ENCODE measurements at places on chromosomes 6 and 20.

DNA sequence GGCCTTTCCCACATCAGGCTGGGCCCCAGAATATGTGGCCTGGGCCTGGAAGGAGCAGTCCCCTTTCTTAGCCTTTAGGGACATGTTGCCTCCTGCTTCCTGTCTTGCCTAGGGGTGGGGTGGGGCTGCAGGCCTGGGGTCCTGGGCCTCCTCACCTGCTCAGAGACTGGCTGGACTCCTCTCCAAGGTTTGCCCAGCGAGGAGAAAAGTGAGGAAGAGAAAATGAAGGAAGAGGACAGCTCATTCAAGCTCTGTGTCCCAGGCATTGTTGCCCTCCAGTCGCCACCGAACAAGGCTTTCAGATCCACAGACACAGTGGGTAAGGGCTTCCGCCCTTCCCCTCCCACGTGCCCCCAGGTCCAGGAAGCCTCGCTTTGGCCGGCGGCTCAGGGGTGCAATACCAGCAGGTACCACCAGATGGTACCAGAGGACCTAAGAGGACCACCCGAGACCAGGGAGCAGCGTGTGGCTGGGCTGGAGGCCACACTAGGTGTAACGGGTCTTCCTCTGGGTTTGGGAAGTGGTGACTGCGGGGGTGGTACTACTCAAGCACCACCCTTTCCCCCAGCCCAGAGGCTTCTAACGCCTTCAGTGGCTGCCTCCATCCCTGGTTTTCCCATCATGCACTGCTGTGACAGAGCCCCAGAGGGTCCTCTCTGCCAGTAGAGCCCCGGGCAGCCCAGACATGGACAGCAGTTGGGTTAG is 5.5 kb upstream of the BAK1 start:
- peak; percentile 87 for DNase-seq

GRCh38 chr6:24391756-24392405 is 10.9 kb upstream of the MRS2 start:
- DNase-seq = no peak

- no peak for DNase-seq
Measured at GRCh38 chr20:50513169-50514034, 3.2 kb downstream of the PTPN1 start.

DNA sequence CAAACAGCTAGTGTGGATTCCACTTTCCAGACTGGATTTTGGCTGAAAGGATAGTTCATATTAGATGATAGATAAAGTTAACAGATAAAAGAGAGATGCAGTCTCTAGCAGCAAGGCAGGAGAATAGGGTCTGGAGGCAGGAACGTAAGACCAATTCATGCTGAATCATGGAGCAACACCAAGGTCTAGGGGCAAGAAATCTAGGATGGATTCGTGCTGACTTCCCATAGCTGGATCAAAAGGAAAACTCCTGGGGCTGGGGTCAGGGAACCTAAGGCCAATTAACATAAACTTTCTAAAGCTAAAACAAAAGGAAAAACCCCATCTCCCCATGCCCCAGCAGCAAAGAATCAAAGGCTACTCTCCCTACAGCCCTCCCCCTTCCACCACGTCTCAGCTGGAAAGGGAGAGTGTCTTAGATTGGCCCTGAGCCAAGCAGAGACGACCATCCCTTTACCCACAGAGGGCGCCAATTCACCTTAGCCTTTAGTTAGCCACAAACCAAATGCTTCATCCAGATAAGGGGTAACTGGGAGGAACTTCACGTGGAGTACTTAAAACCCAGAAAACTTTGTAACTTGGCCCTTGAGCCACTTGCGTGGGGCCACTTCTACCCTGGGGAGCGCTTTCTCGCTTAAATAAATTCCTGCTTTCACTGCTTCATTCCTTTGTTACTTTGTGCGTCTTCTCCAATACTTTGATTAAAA is 7.6 kb downstream of the TREM1 start:
- DNase-seq = peak; percentile 60

DNA sequence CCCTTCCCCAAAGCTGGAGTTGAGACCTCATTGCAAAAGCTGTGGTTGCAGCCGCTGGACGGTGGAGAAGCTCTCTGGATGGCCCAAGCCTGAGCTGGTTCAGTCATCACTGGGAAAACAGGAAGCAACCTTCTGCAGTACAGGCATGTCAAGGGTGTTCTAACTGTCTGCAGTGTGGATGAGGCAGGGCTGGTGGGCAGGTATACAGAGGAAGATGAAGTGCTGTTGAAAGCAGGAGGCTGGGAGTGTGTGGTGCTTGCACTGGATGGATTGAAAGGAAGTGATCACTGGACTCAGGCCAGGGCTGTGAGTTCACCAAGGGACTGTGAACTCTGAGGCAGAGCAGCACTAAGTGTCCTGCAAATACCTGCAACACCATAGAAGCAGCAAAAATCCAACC is 89.0 kb upstream of the NOX3 start:
- DNase-seq = no peak

- no peak for DNase-seq
Measured at GRCh38 chr6:163667372-163668060, 253.0 kb downstream of the QKI start.

GRCh38 chr6:156174031-156174890 is 602.9 kb upstream of the ARID1B start:
- DNase-seq = no peak

DNA sequence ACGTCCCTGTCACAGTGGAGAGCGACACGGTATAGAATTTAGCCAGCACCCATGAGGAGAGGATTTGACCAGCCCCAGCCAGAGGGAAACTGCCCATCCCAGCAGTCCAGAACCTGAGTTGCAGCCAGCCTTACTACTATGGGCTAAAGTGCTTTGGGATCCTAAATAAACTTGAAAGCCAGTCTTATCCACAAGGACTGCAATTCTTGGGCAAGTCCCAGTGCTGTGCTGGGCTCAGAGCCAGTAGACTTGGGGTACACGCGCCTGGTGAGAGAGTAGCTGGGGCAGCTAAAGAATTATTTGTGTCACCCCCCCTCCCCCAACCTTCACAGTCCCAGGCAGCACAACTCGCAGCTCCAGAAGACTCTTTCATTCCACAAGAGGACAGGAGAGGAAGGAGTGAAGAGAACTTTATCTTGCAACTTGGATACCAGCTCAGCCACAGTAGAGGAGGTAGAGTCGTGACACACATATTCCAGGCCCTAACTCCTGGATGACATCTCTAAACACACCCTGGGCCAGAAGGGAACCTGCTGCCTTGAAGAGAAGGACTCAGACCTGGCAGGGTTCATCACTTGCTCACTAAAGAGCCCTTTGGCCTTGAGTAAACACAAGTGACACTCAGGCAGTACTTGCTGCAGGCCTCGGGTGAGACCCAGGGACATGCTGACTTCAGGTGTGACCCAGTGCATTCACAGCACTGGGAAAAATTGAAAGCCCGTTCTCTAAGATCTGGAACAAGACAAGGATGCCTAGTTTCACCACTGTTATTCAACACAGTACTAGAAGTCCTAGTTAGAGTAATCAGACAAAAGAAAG is 100.3 kb downstream of the REV3L start:
- no peak for DNase-seq

GRCh38 chr6:39785281-39785680 is 6.9 kb upstream of the DAAM2 start:
- no peak for DNase-seq

- DNase-seq = no peak
Measured at GRCh38 chr6:161792851-161793493, 519.1 kb upstream of the AGPAT4 start.

GRCh38 chr6:21595285-21596144 is 2.0 kb downstream of the SOX4 start:
- DNase-seq = no peak

DNA sequence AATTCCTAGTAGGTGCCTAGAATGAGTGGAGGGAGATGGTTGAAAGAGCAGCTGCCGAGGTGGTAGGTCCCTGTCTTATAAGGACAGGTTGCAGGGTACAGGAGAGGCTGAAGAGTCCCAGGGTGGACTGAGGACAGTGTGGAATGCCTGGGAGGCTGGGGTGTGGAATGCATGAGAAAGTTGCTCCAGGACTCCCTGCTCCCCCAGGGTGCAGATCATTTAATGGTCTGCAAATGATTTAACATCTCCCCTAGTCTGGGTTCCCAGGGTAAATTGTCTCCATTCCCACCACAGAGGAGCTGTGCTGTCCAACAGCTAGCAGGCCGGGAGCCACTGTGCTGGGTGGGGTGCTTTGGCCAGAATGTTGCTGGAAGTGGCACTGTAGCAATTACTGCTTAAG is 76.0 kb downstream of the CD83 start:
- no peak for DNase-seq

GRCh38 chr6:86856379-86856778 is 80.9 kb upstream of the HTR1E start:
- no peak for DNase-seq

- no peak for DNase-seq
Measured at GRCh38 chr6:139337001-139337400, 37.4 kb downstream of the CITED2 start.

GRCh38 chr6:117603821-117604220 is 1.5 kb upstream of the GOPC start:
- DNase-seq = no peak

DNA sequence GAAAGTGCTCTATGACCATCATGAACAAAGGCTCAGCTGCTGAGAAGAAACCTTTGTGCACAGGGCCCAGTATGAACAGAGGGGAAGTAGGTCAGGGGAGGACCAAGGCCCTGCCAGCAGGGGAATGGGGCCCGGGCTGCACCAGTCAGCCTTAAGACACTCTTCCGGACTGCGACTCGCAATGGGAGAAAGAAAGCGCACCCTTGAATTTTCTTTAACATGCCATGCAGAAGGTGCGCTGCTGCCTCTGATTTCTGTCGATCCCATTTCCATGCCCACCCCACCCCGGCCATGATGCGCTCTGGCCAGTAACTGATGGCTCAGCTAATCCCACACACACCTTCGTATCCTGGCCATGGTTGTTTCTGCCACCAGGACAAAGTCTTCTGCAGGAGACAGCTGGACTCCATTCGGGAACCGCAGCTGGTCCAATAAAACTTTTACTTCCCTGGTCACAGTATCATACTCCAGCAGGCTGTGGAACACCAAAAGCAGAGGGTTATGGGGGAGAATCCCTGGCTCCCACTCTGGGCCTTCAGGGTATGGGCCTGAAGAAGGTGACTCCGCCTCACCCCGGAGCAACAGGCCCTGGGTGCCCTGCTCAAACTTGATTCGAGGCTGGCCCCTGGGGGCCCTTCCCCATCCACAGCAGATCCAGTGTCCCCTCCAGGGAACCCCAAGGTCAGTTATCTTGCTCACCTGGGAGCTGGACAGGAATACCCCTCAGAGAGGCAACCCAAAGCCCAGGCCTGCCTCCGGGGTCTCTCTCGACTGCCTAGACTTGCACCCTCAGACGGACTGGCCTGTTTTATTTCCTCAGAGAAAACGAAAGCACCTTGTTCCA is 20.3 kb downstream of the CST7 start:
- DNase-seq = no peak

DNA sequence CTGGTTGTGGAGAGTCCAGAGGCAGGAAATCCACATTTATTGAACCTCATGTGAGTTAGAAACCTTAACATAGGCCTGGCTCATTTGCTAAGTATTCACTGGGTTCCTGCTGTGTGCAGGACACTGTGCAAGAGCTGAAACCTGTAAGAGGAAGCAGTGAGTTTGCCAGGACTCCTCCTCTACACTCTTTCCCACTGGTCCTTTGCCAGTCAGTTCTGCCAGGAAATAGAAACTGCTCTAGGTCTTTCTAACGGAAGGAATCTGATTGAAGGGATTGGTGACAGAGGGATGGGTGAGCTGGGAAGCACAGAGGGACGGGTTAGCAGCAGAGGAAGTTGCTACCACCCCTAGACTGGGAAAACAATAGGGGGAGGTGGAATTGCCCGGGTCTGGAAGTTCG is 234.2 kb upstream of the ECI2 start:
- no peak for DNase-seq

- no peak for DNase-seq
Measured at GRCh38 chr20:62704341-62704948, 4.2 kb upstream of the NTSR1 start.

- DNase-seq = no peak
Measured at GRCh38 chr6:22149096-22149495, 147.7 kb downstream of the PRL start.

- DNase-seq = no peak
Measured at GRCh38 chr6:90495216-90495817, 91.6 kb downstream of the MAP3K7 start.

DNA sequence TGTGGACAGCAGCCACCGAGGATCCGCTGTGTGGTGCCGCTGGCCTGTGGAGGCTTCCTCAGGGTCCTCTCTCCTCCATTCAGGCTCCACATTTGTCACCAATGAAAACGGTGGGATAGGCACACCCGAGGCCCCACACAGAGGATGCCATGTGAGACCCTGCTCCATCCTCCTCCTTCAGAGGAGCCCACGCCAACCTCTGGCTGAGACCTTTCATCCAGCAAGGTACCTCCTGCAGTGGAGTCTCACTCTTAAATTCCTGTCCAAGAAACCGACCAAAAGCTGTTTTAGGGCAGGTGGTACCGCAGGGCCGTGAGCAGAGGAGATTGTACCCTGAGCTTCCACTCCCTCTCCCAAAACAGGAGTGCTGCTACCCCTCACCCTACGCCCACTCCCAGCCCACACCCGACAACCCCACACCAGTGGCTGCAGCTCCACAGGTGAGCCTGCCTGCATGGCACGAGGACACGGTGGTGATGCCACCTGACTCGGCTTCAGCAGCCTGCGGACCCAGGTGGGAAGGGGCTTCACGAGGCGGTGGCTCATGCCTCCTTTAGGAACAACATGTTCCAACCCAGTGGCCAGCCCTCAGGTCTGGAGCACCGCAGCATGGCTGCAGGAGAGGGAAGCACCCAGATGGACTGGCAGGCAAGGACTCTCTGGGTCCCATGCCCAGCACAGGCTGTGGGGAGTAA is 237.6 kb upstream of the AFDN start:
- no peak for DNase-seq

DNA sequence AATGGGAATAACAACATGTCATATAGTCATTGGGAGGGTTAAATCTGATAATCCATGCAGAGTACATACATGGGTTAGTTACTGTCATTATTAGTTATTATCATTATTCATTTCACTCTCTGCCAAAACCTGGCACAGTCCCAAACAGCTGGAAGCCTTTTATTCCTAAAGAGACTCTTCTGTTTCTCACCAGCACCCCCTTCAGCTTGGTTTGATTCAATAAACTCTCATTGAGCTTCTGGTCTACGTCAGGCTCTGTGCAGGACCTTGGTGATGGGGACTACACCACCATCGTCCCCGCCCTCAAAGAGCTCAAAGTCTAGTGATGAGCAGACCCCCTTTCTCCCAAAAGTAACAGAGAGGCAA is 2.3 kb downstream of the KCNK15 start:
- DNase-seq = no peak

- peak; percentile 44 for DNase-seq
Measured at GRCh38 chr6:144013486-144013909, 5.4 kb upstream of the PLAGL1 start.

All from CD4-positive, alpha-beta T cell treated with Interleukin-6 at 100 ng/mL for 8 hours (primary cell).